NCI-H748 treated with DMSO at 0.1 percent for 48 hours (cell line): ENCODE measurements at places on chromosomes 11 and 22.

GRCh38 chr11:13955971-13956421 is 6.5 kb upstream of the SPON1 start:
- DNase-seq: peak; percentile 44

DNA sequence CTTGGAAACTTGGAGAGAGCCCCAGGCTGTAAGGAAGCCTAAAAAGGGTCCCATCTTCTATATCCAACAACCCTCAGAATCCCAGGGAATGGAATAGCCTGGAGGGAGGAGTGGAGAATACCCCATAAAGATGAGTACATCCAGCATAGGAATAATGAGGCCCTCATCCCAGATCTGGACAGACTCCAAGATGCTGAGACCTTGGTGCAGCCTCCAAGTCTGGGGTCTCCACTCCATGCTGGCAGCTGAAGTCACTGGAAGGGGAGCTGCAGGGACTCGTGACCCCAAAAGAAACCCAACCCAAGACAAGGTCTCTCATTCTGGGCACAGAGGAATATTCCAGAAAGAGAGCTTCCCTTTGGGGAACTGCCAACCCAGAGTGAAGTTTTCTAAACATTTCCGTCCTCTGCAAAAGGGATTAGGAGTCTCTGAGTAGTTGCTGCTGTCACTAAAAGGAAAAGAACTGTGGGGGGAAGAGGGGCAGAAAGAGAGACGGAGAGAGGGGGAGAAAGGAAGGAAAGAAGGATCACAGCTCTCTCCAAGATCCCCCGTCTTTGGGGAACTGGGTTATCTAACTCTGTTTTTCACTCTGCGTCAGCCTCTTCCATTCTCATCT is 589 bp downstream of the SCGB1A1 start:
- DNase-seq: no peak

- DNase-seq: no peak
These were observed 540 bp downstream of the MS4A14 start for GRCh38 chr11:60396799-60397198.

DNA sequence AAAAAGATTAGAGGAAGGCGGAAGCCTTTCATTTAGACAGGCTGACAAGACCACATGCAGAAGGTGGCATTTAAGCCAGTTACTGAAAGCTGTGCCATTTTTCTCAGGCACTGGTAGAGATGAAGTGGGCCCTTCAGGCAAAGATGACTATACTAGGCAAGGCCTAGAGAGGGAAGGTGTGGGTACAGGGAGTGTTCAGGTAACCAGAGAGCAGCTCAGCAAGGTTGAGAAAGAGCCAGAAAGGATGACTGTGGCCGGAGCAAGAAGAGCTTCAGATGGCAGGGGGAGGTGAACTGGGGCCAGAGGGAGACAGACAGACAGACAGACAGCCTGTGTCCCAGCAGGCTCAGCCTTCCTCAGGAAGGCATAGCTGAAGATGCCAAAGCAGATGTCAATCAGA is 88.1 kb upstream of the NARS2 start:
- DNase-seq: no peak

GRCh38 chr11:8707541-8708191 is 25.1 kb downstream of the RPL27A start:
- DNase-seq: no peak

- DNase-seq: peak; percentile 15
These were observed at the start of gene ALX4 for GRCh38 chr11:44309478-44310205. Gene ALX4, minus strand, starts transcription at chr11:44310139. Its CDS starts 77 bp downstream, at chr11:44310062.

DNA sequence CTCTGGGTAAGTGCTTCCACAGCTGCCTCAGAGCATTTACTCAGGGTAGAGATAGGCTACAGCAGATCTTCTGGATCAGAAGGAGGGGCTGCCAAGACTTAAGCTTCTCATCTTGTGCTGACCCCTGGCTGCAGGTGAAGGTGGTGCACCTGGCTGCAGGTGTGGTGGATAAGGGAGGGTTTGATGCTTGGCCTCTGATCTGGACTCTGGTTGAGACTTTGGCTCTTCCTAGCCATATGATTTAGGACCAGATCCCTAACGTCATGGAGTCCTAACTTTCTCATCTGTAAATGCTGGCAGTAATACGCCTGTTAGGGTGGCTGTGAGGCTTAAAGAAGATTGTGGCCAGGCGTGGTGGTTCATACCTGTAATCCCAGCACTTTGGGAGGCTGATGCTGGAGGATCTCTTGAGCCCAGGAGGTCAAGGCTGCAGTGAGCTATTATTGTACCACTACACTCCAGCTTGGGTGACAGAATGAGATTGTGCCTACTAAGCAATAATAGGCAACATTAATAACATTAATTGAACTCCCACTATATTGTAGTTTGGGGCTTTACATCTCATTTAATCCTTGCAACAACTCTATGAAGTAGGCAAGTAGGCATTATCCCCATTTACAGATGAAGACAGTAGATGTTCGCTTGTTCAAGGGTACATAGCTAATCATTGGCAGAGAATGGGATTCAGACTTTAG is 10.7 kb downstream of the DTX4 start:
- no peak for DNase-seq

- DNase-seq: no peak
These were observed 44.4 kb downstream of the VSIG10L2 start for GRCh38 chr11:125990244-125990643.

DNA sequence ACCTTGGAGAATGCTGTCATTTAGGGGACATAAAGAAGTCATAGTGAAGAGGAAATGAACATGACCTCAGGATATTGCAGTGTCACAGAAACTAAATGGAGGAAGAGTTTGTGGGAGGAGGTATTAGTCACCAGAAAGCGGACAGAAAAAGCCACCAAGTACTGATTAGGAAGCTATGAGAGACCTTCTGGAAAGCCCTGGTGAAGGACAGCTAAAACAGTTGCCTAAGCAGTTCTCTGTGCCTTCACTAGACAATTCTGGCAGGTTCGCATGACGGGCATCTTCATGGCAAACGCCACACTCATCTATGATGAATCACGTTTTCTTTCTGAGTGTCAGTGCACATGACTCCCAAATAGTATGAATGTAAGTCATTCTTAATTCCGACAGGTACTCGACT is 325.8 kb downstream of the C11orf87 start:
- DNase-seq: no peak

GRCh38 chr11:98090861-98091505 is 929.8 kb upstream of the CNTN5 start:
- DNase-seq: no peak

DNA sequence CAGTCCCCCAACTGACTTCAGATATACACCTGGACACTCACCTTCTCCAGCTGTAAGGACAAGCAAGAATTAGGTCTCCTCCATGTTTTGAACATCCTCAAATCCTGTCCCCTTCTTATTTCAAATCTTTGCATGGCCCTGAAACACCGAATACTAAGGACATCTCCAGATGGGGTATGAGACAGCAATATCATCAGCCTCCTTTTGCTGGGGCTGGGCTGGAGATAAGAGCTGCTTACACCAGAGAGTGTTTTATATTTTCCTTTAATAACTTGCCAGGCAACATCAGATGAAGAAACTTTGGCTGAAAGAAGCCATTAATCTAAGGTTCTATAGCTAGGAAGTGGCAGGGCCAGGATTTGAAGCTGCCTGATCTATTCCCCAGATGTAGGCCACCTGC is 21.6 kb downstream of the TUG1 start:
- DNase-seq: no peak

- no peak for DNase-seq
These were observed 376.5 kb downstream of the BUD13 start for GRCh38 chr11:116396331-116396730.

GRCh38 chr11:76169473-76169896 is 36.8 kb downstream of the WNT11 start:
- DNase-seq: no peak

GRCh38 chr11:46827995-46828394 is 18.1 kb downstream of the CKAP5 start:
- no peak for DNase-seq

DNA sequence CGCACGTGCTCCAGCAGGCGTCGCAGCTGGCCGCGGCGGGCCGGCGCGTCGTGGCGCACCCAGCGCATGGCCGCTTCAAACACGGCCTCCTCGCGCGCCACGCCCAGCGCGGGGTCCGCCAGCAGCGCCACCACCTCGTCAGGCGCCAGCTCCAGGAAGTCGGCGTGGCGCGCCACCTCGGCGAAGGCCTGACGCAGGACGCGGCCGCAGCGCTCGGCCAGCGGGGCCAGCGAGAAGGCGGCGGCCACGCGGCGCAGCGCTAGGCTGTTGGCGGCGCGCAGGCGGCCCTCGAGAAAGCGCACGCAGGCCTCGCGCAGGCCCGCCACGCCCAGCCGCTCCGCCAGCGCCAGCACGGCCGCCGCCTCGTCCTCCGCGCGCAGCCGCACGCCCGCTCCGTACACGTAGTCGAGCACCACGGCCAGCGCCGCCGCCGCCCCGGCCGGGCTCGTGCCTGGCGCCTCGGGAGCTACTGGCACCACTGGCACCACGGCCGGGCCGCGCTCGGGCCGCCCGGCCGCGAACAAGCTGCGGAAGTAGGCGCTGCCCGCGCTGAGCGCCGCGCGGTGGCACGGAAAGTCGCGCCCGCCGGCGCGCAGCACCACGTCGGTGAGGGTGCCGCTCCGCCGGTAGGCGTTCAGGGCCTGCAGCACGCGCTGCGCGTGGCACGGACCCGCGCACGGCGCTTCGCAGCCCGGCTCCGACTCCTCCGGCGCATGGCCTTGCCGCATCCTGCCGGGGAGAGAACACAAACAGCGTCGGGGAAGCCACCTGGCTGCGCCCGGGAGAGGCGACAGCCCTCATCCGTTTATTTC is 2.9 kb downstream of the KLHL35 start:
- DNase-seq: peak; percentile 34

DNA sequence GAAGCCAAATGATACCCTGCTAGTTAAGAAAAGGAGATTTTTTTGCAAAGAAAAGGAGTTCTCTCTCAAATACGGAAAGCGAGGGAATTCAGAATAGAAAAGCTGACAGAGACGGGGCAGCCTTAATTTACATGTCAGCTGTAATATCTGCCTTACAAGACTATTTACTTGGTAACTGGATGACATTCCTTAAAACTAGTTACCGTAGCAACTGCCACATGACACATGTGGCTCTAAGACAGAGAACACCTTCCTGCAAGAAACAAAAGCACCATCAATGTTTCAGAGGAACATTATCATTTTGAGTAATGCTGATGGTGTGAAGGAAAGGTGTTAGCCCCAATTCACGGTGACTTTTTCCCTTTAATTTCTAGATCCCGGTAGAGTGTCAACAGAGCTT is 222.1 kb downstream of the LRRC4C start:
- no peak for DNase-seq

DNA sequence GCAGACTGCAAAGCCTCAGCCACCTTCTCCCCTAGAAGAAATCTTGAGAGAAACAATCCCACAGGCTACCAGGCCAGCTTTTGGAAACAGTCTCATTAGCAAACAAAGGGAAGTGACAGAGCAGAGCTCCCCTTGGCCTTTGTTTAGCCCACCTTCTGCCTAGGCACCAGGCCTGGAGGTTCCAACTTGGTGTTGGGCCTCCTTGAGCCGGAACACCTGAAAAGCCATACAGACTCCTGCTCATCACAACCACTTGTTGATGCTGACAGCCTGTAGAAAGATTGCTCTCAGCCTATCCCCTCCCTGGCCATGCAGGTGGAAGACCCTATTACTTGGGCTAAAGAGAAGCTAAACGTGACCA is 26.6 kb downstream of the KCNQ1OT1 start:
- DNase-seq: no peak

DNA sequence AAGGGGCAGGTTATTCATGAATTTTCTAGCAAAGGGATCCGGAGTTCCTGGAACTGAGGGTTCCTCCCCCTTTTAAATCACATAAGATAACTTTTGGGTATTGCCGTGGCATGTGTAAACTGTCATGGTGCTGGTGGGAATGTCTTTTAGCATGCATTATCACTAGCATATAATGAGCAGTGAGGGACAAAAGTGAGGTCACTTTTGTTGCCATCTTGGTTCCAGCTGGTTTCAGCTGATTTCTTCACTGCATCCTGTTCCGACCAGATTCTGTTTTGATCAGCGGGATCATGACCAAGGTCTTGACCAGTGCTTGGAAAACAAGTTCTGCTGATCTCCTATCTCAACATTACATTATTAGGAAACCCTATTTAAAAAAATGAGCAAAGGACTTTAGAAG is 7.4 kb downstream of the MIF start:
- no peak for DNase-seq

GRCh38 chr22:23001463-23001862 is 68.9 kb upstream of the GNAZ start:
- no peak for DNase-seq

- DNase-seq: peak; percentile 69
These were observed 3.8 kb upstream of the OR5A2 start for GRCh38 chr11:59429924-59430516.

GRCh38 chr22:36569999-36570398 is 41.0 kb upstream of the EIF3D start:
- no peak for DNase-seq

DNA sequence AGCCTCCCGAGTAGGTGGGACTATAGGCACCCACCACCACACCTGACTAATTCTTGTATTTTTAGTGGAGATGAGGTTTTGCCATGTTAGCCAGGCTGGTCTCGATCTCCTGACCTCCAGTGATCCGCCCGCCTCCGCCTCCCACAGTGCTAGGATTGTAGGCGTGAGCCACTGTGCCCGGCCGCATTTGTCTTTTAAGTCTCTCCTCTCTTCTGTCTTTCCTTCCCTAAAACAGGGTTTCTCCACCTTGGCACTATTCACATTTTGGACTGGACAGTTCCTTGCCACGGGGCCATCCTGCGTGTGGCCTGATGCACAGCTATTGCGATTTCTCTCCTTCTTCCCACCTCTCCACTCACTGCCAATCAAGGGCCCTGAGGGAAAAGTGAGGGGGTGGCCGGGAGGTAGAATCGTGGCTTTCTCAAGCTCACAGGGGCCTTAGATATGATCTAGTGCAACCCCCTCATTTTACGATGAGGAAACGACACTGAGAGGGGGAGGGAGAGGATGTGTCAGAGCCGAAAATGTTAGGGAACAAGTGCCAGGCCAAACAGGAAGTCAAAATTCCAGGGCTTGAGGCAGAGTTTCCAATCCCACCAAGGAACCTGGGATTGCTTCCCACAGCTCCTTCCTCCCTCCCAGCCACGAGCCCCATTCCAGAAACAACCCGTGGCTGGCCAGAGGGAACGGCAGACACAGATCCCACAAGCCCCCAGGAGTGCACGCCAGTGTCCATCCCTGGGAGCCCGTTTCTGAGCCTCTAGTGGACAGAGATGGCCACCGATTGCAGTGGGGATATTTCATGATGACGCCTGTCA is 21.2 kb downstream of the SCGB1A1 start:
- no peak for DNase-seq

- DNase-seq: no peak
These were observed 97.6 kb upstream of the HSD17B12 start for GRCh38 chr11:43582863-43583462.

DNA sequence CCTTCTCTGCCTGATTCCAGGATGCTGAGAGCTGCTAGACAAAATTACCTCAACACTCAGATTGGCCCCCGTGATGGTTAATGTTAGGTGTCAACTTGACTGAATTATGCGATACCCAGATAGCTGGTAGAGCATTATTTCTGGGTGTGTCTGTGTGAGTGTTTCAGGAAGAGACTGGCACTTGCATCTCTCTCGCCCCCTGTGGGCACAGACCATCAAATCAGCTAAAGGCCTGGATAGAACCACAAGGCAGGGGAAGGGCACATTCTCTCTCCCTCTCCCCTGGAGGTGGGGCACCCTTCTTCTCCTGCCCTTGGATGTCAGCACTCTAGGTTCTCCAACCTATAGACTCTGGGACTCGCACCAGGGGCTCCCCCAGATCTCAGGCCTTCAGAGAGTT is 79.7 kb downstream of the KIRREL3 start:
- DNase-seq: no peak
